H4 (cell line): ENCODE measurements at places on chromosomes 2 and 18. TPM values are rescaled to one million over a fixed set of nuclear protein-coding genes. Genes with fewer than 3 reads are reported as not detected.

Gene SERPINB5
- 1.1 TPM in 1 of 2 replicates, not detected in the other for total RNA-seq

Gene INPP5D
- 0.46 TPM in 1 of 2 replicates, not detected in the other for total RNA-seq

Gene C2orf76
- total RNA-seq: 5.3 and 15.4 TPM in 2 replicates

Gene HOXD8
- not detected in 2 replicates for total RNA-seq

Gene MAPRE2
- 20.7 and 32.6 TPM in 2 replicates for total RNA-seq

Gene CHPF
- total RNA-seq: 53.9 and 85.6 TPM in 2 replicates

Gene DCDC2C
- total RNA-seq: not detected in 2 replicates

Gene VWC2L
- total RNA-seq: not detected in 2 replicates

Gene ARHGAP28
- 26.4 and 32.3 TPM in 2 replicates for total RNA-seq

Gene TRIB2
- 31.4 and 34.8 TPM in 2 replicates for total RNA-seq

Gene DIPK1C
- 1.6 TPM in 1 of 2 replicates, not detected in the other for total RNA-seq

Gene VIL1
- total RNA-seq: not detected in 2 replicates

Gene FBLN7
- total RNA-seq: not detected in 2 replicates

Gene ZNF24
- 27.9 and 35.4 TPM in 2 replicates for total RNA-seq

Gene MOCOS
- 18.7 and 19.0 TPM in 2 replicates for total RNA-seq

Gene ACVR1C
- total RNA-seq: 0.06 and 0.50 TPM in 2 replicates

Gene TMEM247
- not detected in 2 replicates for total RNA-seq

Gene DLGAP1
- 0.06 TPM in 1 of 2 replicates, not detected in the other for total RNA-seq

Gene KCTD1
- 11.8 and 13.8 TPM in 2 replicates for total RNA-seq

Gene ZNF385B
- 0.14 and 1.3 TPM in 2 replicates for total RNA-seq

Gene HSPE1
- total RNA-seq: 328 and 511 TPM in 2 replicates

Gene TBR1
- total RNA-seq: 0.02 TPM in 1 of 2 replicates, not detected in the other

Gene PLB1
- 0.10 and 0.21 TPM in 2 replicates for total RNA-seq

Gene PLCD4
- total RNA-seq: 0.29 and 1.3 TPM in 2 replicates

Gene ATP5F1A
- 836 and 860 TPM in 2 replicates for total RNA-seq

Gene DNAH6
- 0.02 TPM in 1 of 2 replicates, not detected in the other for total RNA-seq

Gene MBOAT2
- 21.3 and 26.9 TPM in 2 replicates for total RNA-seq

Gene ALPI
- not detected in 2 replicates for total RNA-seq

Gene IL1RL2
- not detected in 2 replicates for total RNA-seq

Gene TUBA3E
- total RNA-seq: 0.10 TPM in 1 of 2 replicates, not detected in the other

Gene TCF7L1
- 0.17 TPM in 1 of 2 replicates, not detected in the other for total RNA-seq

Gene SLC30A3
- 0.46 and 0.49 TPM in 2 replicates for total RNA-seq

Gene PPP1CB
- total RNA-seq: 76.5 and 96.0 TPM in 2 replicates

Gene DNAJC5G
- not detected in 2 replicates for total RNA-seq

Gene CYP27C1
- 0.08 and 0.75 TPM in 2 replicates for total RNA-seq

Gene EFR3B
- total RNA-seq: 0.19 and 0.21 TPM in 2 replicates

Gene OR6B2
- total RNA-seq: not detected in 2 replicates

Gene MRO
- total RNA-seq: 0.82 and 1.2 TPM in 2 replicates

Gene ARHGEF4
- 1.2 and 1.4 TPM in 2 replicates for total RNA-seq

Gene SDC1
- 29.0 and 44.7 TPM in 2 replicates for total RNA-seq

Gene PROM2
- total RNA-seq: 0.10 and 0.35 TPM in 2 replicates

Gene KCNG2
- not detected in 2 replicates for total RNA-seq

Gene RAPH1
- total RNA-seq: 2.7 and 3.6 TPM in 2 replicates

Gene ATOH8
- total RNA-seq: 13.1 and 13.6 TPM in 2 replicates

Gene VWA3B
- total RNA-seq: not detected in 2 replicates

Gene ACMSD
- total RNA-seq: not detected in 2 replicates

Gene IFIH1
- total RNA-seq: 15.8 and 18.6 TPM in 2 replicates

Gene CAPN14
- 0.14 TPM in 1 of 2 replicates, not detected in the other for total RNA-seq
